ENCODE measurements at places on chromosomes 12 and 14.

GRCh38 chr14:105541218-105541875, 15.0 kb downstream of the TMEM121 start:
- DNase-seq, result no peak

DNA sequence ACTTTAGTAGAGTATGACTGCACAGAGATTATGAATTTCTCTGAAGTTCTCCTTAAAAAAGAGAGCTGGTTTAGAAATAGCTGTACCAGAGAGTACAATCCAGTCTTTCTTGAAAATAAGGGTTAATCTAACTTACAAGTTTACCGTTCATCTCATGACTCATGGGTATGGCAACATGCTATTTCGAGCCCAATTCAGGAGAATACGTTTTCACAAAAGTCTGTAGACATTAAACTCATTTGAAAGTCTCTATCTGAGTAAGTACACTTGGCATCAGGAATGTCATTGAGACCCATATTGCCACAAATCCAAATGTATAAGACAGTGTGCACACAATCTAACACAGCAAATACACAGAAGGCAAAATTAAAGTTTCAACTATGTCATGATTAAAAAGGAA, 160.5 kb downstream of the PIK3C2G start:
- no peak for DNase-seq

DNA sequence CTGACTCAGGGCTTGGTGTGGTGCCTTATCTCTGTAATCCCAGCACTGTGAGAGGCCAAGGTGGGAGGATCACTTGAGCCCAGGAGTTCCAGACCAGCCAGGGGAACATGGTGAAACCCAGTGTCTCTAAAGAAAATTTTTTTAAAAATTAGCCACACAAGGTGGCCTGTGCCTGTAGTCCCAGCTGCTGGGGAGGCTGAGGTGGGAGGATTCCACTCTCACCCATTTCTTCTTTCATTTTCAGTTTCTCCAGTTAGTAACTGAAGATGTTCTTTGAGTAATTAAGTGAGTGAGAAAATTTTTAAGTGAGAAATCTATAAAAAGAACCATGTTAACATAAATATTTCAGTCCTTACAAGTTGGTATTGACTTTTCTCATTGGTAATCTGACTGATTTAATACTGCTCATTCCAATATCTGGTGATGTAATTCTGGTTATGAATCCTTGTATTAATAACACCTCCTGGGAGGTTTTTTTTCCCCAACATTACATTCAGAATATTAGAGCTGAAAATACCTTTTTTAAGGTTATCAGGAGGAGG, 6.1 kb downstream of the METTL3 start:
- DNase-seq, result no peak

DNA sequence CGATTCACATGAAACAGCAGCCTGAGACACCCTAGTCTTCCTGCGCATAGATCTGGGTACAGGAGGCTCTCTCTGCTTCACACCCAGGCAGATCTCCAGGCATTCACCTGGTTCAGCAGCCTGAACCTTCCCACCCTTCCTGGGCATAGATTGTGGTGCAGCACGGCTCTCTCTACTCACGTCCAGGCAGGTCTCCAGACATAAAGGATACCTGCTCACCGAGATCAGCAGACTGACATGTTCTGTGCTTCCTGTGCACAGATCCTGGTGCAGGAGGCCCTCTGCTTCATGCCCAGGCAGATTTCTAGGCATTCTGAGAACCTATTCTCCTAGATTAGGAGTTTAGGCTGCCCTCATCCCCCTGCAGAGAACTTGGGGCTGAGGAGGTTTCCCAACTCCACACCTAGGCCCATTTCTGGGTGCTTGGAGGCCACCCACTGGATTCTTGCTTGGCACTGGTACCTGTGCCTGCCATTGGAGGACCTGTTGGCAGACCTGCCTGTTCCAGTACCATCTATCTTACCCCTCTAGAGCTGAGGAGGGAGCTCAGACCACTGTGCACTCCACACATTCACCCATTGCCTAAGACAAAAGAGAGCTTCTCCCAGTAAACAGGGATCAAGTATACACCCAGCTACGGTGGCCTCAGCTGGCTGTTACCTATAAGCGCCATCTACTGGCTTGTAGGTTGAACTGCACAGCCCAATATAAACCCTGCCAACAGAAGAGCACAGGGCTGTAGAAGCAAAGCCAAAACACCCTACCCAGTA, 28.0 kb upstream of the GARIN6 start:
- no peak for DNase-seq

- no peak for DNase-seq
Measured at GRCh38 chr12:41486718-41487117, 298.6 kb downstream of the PDZRN4 start.

- DNase-seq, result no peak
Measured at GRCh38 chr12:43111608-43112007, 440.4 kb downstream of the ADAMTS20 start.

GRCh38 chr12:20205854-20206253, 162.5 kb upstream of the PDE3A start:
- DNase-seq, result no peak

GRCh38 chr12:31897781-31898503, 61.3 kb upstream of the RESF1 start:
- DNase-seq, result no peak

DNA sequence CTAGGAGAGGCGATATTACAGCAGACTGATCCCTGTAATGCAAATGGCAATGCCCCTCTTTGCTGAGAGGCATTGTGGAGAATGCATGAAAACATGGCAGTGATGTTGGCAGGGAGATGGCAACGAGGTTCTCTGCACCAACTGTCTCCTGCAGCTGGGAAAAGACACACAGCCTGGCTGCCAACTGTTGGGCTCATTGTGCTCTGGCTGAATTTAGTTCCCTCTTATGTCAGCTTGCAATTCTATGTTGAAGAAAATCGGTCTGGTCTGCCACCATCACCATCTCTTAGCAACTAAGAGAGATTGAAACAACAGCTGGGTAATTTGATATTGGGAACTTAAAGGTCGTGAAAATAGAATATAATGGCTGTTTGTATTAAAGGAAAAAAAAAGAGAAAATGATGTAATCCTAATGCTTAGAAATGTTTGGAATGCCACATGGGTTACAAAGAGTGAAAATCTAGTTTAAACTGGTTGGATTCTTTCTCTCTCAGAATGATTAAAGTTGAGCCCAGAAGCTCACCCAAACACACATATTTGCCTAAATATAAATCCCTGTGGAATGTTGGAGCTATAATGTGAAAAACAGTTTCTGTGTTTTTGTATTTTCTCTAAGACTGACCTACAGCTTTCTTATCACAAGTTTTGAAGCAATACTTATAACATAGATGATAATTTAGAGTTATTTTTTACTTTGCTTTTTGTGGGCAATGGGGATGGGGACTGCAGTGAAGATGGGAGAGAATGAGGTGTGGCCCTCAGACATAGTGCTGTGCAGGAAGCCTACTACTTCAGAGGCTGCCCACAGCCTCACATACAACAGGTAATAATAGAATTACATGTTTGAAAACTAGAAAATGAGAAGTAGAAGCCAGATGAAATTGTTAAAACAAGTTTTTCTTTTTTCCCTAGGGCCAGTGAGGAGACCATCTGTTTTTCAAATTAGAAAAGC, 143.7 kb downstream of the AKAP6 start:
- DNase-seq, result peak; percentile 52

DNA sequence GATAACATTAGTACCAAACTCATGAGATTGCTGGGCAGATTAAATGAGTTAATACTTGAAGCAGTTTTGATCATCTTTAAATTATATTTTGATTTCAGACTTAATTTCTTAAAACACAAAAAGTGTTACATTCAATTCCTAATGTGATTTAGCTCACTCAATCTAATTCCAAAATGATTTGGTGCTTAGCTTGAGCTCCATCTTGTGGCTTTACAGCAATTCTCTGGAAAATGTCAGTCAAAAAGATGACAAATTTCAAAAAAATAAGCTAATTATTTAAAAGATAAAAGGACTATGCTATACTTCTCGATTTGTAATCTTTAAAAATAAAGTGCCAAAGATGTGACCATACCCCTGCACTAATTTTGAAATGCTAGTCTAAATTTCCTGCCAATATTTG, 10.1 kb downstream of the LLPH start:
- no peak for DNase-seq
